AG04450 (cell line): ENCODE measurements at places on chromosomes 1 and 21. TPM values are rescaled to one million over a fixed set of nuclear protein-coding genes. Genes with fewer than 3 reads are reported as not detected.

Gene EPB41
- polyA plus RNA-seq, result 6.5 and 7.8 TPM in 2 replicates

Gene ARHGEF10L
- 5.7 and 7.8 TPM in 2 replicates for polyA plus RNA-seq

Gene SPTA1
- 0.01 TPM in 1 of 2 replicates, not detected in the other for polyA plus RNA-seq

Gene CZIB
- polyA plus RNA-seq, result 82.5 and 89.6 TPM in 2 replicates

Gene GJA8
- polyA plus RNA-seq, result not detected in 2 replicates

Gene FH
- 80.6 and 104 TPM in 2 replicates for polyA plus RNA-seq

Gene FAM151A
- polyA plus RNA-seq, result not detected in 2 replicates

Gene DNASE2B
- not detected in 2 replicates for polyA plus RNA-seq

Gene MATN1
- 0.09 and 0.12 TPM in 2 replicates for polyA plus RNA-seq

Gene AIRE
- not detected in 2 replicates for polyA plus RNA-seq

Gene ACTL8
- polyA plus RNA-seq, result 0.05 TPM in 1 of 2 replicates, not detected in the other

Gene LCE2A
- polyA plus RNA-seq, result not detected in 2 replicates

Gene GDAP2
- 18.9 and 25.4 TPM in 2 replicates for polyA plus RNA-seq

Gene PDZK1IP1
- polyA plus RNA-seq, result not detected in 2 replicates

Gene LCE3D
- not detected in 2 replicates for polyA plus RNA-seq

Gene TFF2
- polyA plus RNA-seq, result not detected in 2 replicates

Gene CHRM3
- 0.02 TPM in 1 of 2 replicates, not detected in the other for polyA plus RNA-seq

Gene CD5L
- polyA plus RNA-seq, result not detected in 2 replicates

Gene OR2L8
- polyA plus RNA-seq, result not detected in 2 replicates

DNA sequence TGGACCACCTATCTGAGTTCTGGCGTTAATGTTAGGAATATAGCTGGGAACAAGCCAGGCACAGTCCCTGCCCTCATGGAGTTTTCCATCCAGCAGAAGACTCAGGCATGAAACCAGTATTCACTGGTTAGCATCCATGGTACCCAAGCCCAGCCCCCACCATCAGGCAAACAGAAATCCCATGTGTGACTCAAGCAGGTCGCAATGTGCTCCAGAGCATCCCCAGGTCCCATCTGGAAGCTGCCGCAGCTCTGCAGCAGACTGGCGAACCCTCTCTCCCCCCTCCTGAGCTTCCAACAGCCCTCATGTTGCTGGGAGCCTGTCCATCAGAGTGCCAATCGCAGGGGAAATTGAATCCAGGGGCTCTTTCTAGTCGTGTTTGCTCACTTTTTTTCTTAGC is 174.2 kb downstream of the RRAGC start:
- no peak for DNase-seq

- DNase-seq, result no peak
Measured at GRCh38 chr1:104733866-104734265, 984.2 kb downstream of the AMY1C start.

GRCh38 chr1:156553860-156554485 is 18.4 kb downstream of the IQGAP3 start:
- no peak for DNase-seq

DNA sequence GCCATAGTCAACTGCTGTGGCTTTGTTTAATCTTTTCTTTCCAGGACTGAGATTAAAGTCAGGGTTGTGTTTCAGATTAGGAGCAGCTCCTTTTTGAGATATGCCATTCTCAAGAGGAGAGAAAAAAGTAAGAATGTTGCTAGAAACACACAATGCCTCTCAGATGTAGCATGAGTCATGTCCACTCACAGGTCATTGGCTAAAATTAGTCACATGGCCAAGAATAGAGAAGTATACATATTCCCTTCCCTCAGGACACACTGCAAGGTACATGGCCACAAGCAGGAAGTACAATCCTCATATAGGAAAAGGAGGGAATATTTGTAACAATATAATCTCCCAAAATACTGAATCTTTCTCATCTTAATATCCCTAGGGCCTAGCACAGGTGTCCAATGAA is 141.9 kb upstream of the PTBP2 start:
- DNase-seq, result no peak

- no peak for DNase-seq
Measured at GRCh38 chr1:209160230-209160629, 423.3 kb upstream of the CAMK1G start.

GRCh38 chr1:154502744-154503115 is 518 bp upstream of the SHE start:
- no peak for DNase-seq

DNA sequence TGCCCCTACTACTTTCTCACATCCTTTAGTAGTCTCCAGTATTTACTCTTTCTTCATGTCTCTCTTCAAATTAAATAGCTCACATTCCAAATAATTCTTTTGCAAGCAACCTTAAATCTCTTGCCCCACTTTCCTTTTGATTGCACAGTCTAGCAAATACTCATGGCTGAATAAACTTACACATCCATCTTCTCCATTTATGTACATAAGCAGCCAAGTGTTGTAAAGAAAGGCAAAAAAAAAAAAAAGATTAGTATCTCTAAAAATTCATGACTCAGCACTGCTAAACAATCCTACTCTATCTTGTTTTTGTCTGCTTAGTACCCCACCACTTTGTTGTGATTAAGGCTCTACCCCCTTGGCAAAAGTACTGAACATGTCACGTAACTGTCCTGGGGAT is 42.6 kb downstream of the F13B start:
- DNase-seq, result no peak

- DNase-seq, result no peak
Measured at GRCh38 chr1:114100148-114100547, 53.5 kb downstream of the SYT6 start.

GRCh38 chr1:65630855-65631254 is 161.8 kb upstream of the PDE4B start:
- DNase-seq, result no peak

- DNase-seq, result no peak
Measured at GRCh38 chr1:234713859-234714258, 103.9 kb upstream of the IRF2BP2 start.

GRCh38 chr1:87155170-87155569 is 173.5 kb upstream of the LMO4 start:
- no peak for DNase-seq

GRCh38 chr1:33088119-33088906 is 7.4 kb downstream of the AZIN2 start:
- no peak for DNase-seq

GRCh38 chr1:56028244-56028643 is 551.1 kb downstream of the PLPP3 start:
- DNase-seq, result no peak

- no peak for DNase-seq
Measured at GRCh38 chr1:75174031-75174760, 40.0 kb downstream of the LHX8 start.

DNA sequence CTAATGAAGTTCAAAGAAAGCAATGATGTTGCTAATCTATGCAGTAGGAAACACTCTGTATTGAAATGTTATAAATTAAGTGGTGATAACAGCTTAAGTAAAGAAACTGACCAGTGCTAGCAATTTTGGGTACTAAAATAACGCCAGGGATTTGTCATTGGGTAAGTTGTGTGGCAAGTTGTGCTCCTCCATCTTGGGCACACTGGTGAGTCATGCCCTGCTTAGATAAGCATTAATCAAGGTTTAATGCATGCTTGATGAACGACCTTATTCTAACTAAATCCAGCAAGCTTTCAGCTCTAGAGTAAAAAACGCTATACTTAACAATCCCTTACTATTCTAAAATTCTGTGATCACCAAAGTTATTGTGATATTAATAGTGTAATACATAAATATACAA is 25.2 kb downstream of the VAMP4 start:
- no peak for DNase-seq

- no peak for DNase-seq
Measured at GRCh38 chr1:5389101-5389885, 602.9 kb downstream of the NPHP4 start.

DNA sequence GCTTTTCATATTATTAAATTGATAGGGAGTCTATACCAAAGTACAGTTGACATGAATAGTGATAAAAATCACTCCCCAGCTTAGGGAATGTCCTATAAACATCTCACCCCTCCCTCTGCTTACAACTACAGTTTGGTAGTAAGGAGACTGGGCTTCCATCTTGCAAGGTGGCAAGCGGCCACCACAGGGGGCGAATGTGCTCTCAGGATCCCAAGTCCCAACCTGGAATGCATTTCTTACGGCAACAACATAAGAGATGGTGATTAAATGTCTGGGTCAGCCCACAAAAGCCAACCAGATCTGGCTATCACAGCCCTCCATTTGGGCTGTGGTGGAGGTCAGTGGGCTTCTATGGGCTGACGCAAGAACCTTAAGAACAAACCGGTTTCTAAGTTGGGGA is 68.0 kb downstream of the SMYD2 start:
- DNase-seq, result no peak

- DNase-seq, result no peak
Measured at GRCh38 chr1:228011721-228012311, 5.0 kb downstream of the WNT3A start.

GRCh38 chr1:155199792-155200191 is 7.9 kb downstream of the THBS3 start:
- DNase-seq, result no peak

DNA sequence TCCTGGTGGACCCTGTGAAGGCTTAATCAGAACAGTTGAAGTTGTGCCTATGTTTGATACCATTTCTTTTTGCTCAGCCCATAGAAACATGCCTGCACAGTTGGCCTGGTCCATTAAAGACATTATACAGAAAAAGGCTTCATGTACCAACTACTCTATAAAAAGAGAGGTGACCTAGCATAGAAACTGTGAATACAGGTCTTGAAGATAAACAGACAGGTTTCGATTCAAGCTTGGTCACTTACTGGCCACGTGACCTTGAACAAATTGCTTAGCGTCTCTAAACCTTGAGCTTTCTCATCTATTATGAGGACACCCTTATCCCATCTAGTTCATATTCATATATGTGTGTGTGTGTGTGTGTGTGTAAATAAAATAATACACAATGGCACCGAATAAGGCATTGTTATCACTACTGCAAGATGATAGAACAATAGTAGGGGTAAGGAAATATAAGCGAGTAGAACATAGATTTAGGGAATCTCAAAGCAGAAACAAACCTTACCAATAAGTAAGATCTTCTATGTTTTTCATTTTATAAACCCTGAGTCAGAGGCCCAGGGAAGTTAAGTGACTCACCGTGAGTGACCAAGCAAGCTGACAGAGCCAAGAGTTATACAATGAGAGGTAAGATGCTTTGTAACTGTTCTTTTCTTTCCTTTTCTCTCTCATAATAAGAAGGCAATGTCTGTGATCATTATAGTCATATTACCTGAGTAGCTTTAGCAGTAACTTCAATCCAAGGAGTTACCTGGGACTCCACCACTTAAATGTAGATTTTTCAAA is 476.8 kb upstream of the DEPDC1 start:
- DNase-seq, result peak; percentile 2

DNA sequence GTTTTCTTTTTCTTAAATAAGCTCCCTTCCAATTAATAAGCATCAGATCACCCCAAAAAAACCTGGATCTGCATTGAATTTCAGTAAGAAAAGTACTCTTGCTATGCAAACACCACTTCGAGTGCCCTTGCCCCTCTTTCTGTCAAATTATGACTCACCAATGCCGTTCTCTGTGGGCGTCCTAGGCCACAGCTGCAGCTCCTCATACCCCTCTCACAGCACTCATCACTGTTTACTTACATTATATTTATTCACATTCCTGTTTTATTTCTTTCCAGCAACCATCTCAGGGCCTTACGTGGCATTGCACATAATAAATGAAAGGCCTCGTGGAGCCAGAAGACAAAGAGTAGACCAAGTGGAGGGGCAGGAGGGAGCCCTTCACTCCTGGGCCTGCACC is 99.1 kb upstream of the CTTNBP2NL start:
- DNase-seq, result peak; percentile 36

DNA sequence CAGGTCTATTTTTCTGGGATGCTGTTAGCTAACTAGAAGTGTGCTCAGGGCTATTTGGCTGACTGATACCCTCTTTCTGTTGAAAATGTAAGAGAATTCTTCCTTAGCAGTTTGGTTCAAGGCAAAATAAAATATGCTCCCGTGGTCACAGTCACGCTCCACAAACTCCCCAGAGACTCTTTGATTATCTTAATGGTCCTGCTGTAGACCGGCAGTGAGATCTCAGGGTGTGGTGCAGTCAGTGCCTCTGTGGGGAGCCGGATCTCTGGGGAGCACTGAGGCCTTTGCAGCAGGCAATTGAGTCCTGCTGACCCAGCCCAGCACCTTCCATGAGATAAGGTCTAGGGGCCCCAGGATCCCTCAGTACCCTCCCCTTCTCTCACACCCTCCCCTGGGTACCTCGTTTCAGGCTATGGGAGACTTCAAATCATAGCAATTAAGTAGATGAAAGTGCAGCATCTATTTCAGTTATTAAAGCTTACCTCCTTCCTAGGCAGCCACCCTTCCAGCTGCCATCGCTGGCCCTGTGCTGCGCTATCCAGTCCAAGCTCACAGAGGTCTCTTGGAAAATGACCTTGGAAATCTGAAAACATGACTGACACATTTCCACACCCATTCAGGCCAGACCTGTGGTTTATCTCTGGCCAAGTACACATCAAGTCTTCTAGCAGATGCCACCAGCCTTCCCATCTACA is 98.1 kb downstream of the SEC16B start:
- DNase-seq, result no peak
